ENCODE measurements at places on chromosomes 13 and 19.

DNA sequence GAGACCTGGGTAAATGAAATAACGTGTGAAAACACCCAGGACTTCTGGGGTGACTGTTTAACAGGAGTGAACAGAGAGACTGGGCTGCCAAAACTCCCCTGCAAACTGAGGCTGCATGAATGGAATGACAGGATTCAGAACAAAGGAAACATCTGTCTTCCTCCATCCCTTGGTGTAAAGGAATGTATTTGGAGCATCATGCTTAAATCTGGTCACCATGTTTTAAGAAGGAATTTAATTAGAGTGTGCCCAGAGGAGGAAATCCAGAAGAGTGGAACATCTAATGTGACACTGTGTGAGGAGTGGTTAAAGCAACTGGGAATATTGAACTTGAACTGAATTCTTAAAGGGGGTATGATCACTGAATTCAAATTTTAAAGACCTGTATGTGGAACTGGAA is 437.2 kb downstream of the LIG4 start:
- no peak for DNase-seq

GRCh38 chr13:82791035-82791434 is 1091.2 kb downstream of the SLITRK1 start:
- DNase-seq = no peak

DNA sequence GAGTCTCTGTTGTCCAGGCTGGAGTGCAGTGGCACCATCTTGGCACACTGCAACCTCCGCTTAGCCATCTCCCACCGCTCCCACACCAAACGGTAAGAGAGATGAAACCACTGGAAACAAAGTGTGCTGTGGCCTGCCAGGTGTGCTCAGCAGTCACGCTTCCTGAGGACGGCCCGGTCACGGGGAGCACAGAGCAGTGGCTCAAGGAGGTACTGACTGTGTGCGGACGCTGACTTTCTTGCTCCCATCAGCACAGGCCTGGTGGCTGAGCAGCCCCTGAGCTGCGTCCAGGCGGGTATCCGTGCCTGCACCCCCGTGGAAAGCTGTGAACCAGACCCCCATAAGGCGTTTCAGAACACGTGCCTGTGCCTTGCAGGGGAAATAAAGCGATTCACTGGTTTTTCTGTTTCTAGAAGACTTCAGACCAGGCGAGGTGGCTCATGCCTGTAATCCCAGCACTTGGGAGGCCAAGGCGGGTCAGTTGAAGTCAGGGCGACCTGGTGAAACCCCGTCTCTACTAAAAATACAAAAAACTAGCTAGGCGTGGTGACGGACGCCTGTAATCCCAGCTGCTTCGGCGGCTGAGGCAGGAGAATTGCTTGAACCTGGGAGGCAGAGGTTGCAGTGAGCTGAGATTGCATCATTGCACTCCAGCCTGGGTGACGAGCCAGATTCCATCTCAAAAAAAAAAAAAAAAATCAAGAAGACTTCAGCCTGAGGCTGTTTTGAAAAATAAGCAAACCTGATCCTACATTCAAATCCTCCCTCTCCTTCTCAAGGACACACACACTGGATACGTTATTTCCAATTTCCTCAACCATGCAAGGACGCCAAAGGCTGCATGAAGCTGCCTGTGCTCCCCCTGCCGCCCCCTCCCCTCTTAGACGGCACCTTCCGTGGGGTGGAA is 25.5 kb downstream of the ADPRHL1 start:
- DNase-seq = peak; percentile 23

DNA sequence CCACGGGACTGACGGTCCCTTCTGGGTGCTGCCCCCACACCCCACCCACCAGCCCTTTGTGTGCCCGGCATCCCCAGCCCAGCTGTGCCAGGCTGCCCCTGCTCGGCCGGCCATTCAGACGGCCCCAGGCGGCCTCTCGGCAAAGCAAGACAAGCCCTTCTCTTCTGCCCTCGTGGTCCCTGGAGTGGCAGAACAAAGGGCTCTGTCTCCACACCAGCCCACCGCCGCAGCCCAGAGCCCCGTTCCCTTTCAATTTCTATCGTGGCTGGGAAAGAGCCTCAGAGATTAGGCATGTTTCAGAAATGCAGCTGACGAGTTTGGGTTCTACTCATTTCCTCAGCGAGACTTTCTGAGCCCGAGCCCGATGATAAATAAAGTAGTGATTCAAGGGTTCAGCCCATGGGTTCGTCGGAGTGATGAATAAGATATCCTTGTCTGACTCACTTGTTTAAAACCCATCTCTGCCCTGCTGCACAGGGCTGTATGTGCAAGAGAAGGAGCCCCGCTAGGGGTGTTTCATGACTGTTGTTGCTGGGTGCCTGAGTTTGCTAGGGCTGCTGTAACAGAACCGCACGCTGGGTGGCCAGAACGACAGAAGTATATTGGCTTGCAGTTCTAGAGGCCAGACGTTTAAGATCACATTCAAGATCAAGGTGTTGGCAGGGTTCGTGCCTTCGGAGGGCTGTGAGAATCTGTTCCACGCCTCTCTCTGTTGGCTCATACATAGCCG is 4.3 kb downstream of the MYO9B start:
- peak; percentile 98 for DNase-seq

DNA sequence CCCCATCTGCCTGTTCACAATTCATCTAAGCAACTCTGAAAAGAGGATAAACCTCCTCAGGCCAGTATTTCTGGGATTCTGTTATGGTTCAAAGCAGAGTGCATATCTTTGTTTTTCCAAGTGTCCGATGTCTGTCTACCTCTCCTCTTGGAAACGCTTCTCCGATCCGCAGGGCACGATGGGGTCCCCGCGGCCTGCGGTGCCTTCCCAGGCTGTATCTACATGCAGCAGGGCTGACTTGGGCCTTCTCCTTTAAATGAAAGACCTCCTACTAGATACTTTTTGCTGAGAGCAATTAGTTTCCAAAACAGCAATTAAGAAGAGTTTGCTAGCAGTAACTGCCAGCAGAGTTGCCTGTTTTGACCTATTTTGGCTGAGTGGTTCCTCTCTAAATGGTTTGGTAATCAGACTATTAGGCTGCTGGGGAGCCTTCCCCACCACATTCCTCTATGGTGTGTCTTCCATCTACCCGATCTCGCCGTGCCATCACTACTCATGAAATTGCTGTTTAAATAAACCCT is 23.5 kb downstream of the COL4A2 start:
- peak; percentile 89 for DNase-seq

DNA sequence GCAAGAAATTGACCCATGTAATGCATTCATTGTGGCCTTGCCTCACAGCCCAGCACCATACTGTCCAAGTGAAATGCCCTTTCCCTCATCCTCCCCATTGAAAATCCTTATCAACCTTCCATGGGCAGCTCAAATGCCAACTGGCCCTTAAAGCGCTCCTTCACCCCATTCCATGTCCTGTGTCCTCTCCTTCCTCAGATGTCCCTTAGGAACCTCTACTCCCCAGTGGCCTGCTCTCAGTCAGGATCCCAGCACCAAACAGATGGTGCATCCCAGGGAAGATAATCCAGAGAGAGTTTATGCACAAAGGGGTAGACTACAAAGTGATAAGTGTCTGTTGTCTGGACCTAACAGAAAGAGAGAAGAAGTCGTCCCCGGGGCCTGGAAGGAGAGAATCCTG is 407.4 kb upstream of the ZNF507 start:
- DNase-seq = no peak

DNA sequence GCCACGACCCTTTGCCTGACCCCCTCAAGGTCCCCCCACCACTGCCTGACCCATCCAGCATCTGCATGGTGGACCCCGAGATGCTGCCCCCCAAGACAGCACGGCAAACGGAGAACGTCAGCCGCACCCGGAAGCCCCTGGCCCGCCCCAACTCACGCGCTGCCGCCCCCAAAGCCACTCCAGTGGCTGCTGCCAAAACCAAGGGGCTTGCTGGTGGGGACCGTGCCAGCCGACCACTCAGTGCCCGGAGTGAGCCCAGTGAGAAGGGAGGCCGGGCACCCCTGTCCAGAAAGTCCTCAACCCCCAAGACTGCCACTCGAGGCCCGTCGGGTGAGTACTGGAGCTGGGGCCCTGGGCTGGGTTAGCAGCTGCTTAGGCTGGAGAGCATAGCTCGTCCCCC is 8.6 kb downstream of the MAP1S start:
- no peak for DNase-seq

- DNase-seq = no peak
Measured at GRCh38 chr19:30487178-30487577, 115.0 kb downstream of the ZNF536 start.

GRCh38 chr13:45690636-45691035 is 11.5 kb upstream of the CBY2 start:
- no peak for DNase-seq

GRCh38 chr13:50519866-50520265 is 323.6 kb downstream of the DLEU7 start:
- no peak for DNase-seq

GRCh38 chr19:14479975-14480699 is 5.0 kb upstream of the PTGER1 start:
- peak; percentile 42 for DNase-seq

- DNase-seq = peak; percentile 22
Measured at GRCh38 chr13:28411831-28412353, 83.0 kb downstream of the FLT1 start.

DNA sequence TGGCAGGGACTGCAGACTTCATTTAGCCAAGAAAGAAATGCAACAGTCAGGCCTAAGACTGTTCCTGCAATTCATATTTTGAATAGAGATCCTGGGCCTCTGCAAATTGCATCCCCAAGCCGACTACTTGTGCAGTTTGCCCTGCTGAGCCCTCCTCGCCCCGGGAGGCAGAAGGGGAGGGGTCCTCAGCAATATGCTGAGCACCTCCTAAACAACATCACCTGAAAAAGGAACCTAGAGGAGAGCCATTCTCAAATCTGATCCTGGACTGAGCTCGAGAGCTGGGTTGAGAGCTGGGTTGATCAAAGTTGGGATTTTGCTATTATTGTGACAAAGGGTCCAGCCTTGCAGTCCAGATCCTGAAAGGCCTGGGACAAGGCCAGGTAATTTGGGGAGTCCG is 129.8 kb downstream of the STK24 start:
- no peak for DNase-seq

GRCh38 chr19:17227798-17228367 is 1.9 kb downstream of the OCEL1 start:
- DNase-seq = no peak
